Activated naive CD4-positive, alpha-beta T cell treated with anti-CD3 and anti-CD28 coated beads, Interleukin-2, amount 10 ng/mL, durations not matched to agents 7 days and 5 days (primary cell): ENCODE measurements at places on chromosomes 3 and 15.

DNA sequence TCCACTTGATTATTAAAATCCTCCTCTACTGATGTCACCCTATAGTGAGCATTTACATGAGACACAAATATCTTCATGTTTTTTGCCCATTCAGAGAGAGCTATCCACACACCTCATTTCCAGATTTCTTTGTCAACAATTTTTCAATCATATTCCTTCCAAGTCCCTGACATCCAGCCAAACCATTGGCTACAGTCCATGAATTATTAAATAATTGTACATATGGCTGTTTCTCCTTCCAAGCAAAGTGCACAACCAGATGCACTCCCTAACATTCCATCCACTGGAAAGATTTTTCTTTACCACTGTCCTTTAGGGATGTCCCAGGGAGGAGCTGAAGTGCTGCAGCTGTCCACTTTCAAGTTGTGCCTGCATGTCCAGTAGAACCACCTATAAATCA lies 328.0 kb upstream of the MDFIC2 start:
- no peak overlapping the region for H3K4me3 ChIP-seq
- H3K27me3 ChIP-seq = no peaks in the 10 kb centered on the region
- H3K4me1 ChIP-seq = no peaks in the 10 kb centered on the region

DNA sequence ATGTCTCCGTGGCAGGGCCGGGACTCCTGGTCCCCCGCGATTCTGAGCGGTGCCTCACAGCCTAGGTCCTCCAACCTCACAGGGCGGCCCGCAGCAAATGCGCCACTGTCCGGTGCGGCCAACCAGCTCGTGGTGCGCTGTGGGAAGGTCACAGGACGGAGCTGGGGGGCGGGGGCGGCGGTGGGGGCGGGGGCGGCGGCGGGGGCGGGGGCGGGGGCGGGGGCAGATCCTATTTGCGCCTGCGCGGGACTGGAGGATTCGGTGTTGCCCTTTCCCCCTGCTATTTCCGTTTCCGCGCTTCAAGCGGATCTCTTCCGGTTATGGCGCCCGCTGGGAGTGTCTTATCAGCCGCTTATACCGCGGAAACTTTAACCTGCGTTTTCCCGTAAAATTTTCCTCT lies 106.7 kb upstream of the SNRPN start:
- H3K4me3 ChIP-seq = no peak overlapping the region
- peaks cover 2% of the 10 kb centered on the region for H3K36me3 ChIP-seq
- peak; percentile 26 for DNase-seq

- H3K4me3 ChIP-seq = no peak overlapping the region
- H3K4me1 ChIP-seq = no peaks in the 10 kb centered on the region
- H3K27ac ChIP-seq = no peak overlapping the region
- peaks cover 10% of the 10 kb centered on the region for H3K27me3 ChIP-seq
- DNase-seq = no peak
Observed at GRCh38 chr3:160114355-160114995, 110.7 kb upstream of the C3orf80 start.

GRCh38 chr3:117898722-117899522 lies 1135.7 kb downstream of the IGSF11 start:
- no peaks in the 10 kb centered on the region for H3K4me1 ChIP-seq
- no peaks in the 10 kb centered on the region for H3K36me3 ChIP-seq
- H3K27me3 ChIP-seq = no peaks in the 10 kb centered on the region
- no peak overlapping the region for H3K27ac ChIP-seq

DNA sequence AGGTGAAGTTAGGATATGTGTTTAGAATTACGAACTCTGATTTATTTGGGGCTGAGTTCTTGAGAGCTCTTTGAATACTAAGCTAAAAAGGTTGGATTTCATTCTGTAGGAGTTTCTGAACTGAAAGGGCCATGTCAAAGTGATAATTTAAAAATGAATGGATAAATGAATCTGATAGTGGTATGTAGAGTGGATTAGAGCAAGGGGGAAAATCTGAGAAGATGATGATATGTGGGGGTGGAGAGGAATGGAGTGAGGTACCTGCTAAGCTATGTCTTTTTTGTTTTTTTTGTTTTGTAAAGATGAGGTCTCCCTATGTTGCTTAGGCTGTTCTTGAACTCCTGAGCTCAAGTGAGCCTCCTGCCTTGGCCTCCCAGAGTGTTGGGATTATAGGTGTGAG lies 44.6 kb upstream of the SLC22A13 start:
- H3K4me1 ChIP-seq = no peaks in the 10 kb centered on the region
- H3K27ac ChIP-seq = no peak overlapping the region
- DNase-seq = no peak
- no peak overlapping the region for H3K4me3 ChIP-seq
- H3K27me3 ChIP-seq = no peaks in the 10 kb centered on the region

GRCh38 chr3:178075344-178075743 lies 460.9 kb upstream of the KCNMB2 start:
- H3K4me3 ChIP-seq = no peak overlapping the region
- H3K36me3 ChIP-seq = no peaks in the 10 kb centered on the region
- peaks cover 6% of the 10 kb centered on the region for H3K4me1 ChIP-seq
- no peaks in the 10 kb centered on the region for H3K27me3 ChIP-seq
- no peak overlapping the region for H3K27ac ChIP-seq

GRCh38 chr15:78200276-78200930 lies 34.0 kb downstream of the ACSBG1 start:
- no peaks in the 10 kb centered on the region for H3K36me3 ChIP-seq
- H3K27me3 ChIP-seq = peaks cover 52% of the 10 kb centered on the region
- no peak for DNase-seq
- H3K4me1 ChIP-seq = no peaks in the 10 kb centered on the region
- H3K27ac ChIP-seq = no peak overlapping the region
- H3K4me3 ChIP-seq = no peak overlapping the region

DNA sequence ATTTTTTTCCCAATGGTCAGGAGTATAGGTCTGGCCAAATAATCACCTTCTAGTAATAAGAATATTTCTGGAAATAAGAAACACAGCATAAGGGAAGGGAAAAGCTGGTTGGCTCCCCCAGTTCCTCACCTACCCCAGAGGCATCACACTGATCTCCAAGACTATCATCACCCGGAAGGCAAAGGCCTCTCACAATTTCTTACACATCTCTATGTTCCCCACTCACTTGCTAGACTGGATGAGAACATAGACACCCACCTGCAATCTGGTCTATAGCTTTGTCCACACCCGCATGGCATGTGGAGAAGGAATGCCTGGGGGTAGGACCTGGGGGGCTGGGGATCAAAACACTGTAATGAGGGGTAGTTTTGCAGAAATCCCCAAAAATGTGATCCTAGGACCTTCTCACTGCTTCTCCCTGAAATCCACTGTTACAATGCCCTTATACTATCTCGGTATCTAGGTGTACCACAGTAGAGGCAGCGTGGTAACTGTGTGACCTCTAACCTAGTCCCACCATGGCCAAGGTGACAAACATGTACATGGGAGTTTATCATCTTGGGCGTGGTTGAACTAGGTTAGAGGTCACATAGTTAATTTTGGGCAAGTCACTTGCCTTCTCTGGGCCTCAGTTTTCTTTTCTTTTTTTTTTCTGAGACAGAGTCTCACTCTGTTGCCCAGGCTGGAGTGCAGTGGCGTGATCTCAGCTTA lies 29.5 kb upstream of the NRROS start:
- H3K36me3 ChIP-seq = peaks cover 3% of the 10 kb centered on the region
- DNase-seq = no peak
- peaks cover 13% of the 10 kb centered on the region for H3K27me3 ChIP-seq
- H3K27ac ChIP-seq = peak overlapping the region; percentile 89
- peak overlapping the region; percentile 45 for H3K4me3 ChIP-seq

GRCh38 chr3:183896184-183896583 lies 11.5 kb upstream of the PARL start:
- DNase-seq = no peak
- H3K4me3 ChIP-seq = no peak overlapping the region
- H3K4me1 ChIP-seq = no peaks in the 10 kb centered on the region
- H3K27ac ChIP-seq = no peak overlapping the region
- H3K27me3 ChIP-seq = peaks cover 34% of the 10 kb centered on the region

DNA sequence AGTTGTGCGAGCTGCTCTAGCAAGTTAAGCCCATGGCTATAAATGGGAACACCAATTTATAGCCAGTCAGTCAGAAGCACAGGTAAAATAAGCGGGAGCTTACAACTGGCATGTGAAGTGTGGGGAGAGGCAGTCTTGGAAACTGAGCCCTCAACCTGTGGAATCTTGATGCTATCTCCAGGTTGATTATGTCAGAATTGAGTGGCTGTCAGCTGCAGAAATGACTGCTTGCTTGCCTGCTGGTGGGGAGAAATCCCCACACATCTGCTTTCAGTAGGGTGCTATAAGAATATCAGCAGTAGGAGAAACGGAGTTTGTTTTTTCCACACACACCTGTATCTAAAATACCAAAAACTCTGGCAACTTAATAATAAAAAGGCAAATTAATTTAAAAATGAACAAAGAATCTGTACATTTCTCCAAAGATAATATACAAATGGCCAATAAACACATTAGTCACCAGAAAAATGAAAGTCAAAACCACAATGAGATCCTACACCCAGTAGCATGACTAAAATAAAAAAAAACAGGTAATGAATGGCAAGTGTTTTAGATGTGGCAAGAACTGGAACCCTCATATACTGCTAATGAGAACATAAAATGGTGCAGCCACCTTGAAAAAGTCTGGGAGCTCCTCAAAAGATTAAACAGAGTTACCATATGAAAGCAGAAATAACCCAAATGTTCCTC lies 26.0 kb upstream of the MAP4 start:
- DNase-seq = no peak
- peaks cover 11% of the 10 kb centered on the region for H3K4me1 ChIP-seq
- H3K4me3 ChIP-seq = no peak overlapping the region
- H3K27me3 ChIP-seq = no peaks in the 10 kb centered on the region
- H3K36me3 ChIP-seq = peaks cover 7% of the 10 kb centered on the region

GRCh38 chr15:91224755-91225380 lies 124.8 kb downstream of the SV2B start:
- H3K27ac ChIP-seq = no peak overlapping the region
- H3K36me3 ChIP-seq = no peaks in the 10 kb centered on the region
- no peak for DNase-seq
- H3K27me3 ChIP-seq = peaks cover 35% of the 10 kb centered on the region

DNA sequence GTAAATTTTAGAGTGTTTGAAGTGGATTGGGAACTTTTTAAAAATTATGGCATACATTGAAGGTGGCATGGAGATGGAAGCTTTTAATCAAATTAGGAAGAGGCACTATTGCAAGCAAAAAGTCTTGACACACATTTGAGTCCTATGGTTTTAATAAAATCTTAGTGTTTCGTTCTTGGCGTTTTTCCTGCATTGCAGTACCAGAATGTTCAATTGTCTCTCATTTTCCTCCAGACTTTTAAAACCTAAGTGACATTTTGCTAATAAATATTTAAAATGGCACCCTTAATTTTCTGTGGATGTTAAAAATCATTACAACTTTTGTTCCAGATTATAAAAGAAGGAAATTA lies 2.2 kb downstream of the TGFBR2 start:
- H3K36me3 ChIP-seq = peaks cover 40% of the 10 kb centered on the region
- peak overlapping the region; percentile 87 for H3K27ac ChIP-seq
- peaks cover 67% of the 10 kb centered on the region for H3K4me1 ChIP-seq
- no peak for DNase-seq
- H3K27me3 ChIP-seq = no peaks in the 10 kb centered on the region

DNA sequence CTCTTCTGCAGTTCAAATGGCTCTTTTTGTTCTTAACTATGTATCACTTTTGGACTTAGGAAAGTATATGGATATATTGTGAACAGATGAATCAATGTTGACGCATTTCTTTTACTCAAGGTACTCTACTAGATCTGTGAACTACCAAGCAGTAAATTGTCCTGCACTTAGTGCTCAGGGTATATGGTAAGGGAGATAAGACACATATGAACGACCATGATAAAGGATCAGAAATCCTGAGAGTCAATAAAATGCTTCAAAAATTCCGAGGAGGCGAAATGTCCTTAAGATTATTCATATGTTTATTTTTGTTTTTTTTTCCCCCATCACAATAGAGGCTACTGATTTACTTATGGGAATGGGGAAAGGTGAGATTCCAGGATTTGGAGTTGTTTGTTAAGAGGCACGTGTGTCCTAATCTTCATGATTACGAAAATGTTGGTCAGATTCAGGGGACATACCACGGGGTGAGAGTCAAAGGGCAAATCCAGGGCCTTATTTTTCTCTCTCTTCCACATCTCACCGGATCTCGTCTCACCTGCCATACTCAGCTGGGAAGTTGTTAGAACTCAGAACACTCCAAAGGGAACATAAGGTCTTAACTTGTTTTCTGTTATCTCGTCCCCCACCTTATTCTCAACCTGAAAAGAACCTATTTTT lies 475.1 kb upstream of the TBL1XR1 start:
- no peak overlapping the region for H3K4me3 ChIP-seq
- H3K27ac ChIP-seq = no peak overlapping the region

DNA sequence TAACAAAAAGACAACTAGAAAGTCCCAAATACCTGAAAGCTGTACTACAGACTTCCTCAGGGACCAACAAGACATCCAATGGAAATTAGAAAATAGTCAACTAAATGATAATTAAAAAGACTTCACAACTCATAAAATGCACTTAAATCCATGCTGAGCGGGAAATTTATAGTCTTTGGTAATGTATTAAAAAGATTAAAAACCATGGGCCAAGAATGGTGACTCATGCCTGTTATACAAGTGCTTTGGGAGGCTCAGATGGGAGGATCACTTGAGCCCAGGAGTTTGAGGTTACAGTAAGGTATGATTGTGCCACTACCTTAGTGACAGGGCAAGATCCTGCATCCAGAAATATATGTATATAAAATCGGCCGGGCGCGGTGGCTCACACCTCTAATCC lies 45.0 kb downstream of the CPEB1 start:
- H3K36me3 ChIP-seq = no peaks in the 10 kb centered on the region
- H3K4me1 ChIP-seq = no peaks in the 10 kb centered on the region
- no peak for DNase-seq
- peaks cover 8% of the 10 kb centered on the region for H3K27me3 ChIP-seq
- H3K4me3 ChIP-seq = no peak overlapping the region
- H3K27ac ChIP-seq = no peak overlapping the region

- H3K27me3 ChIP-seq = no peaks in the 10 kb centered on the region
- no peak overlapping the region for H3K27ac ChIP-seq
- no peak for DNase-seq
- peaks cover 2% of the 10 kb centered on the region for H3K4me1 ChIP-seq
- H3K4me3 ChIP-seq = no peak overlapping the region
Observed at GRCh38 chr15:73573572-73573971, 59.6 kb downstream of the NPTN start.

- H3K36me3 ChIP-seq = no peaks in the 10 kb centered on the region
- H3K4me1 ChIP-seq = no peaks in the 10 kb centered on the region
- DNase-seq = no peak
- no peak overlapping the region for H3K27ac ChIP-seq
Observed at GRCh38 chr15:33311312-33311971, 675 bp downstream of the RYR3 start.

- no peak overlapping the region for H3K27ac ChIP-seq
- H3K27me3 ChIP-seq = peaks cover 4% of the 10 kb centered on the region
- DNase-seq = no peak
- no peak overlapping the region for H3K4me3 ChIP-seq
- no peaks in the 10 kb centered on the region for H3K4me1 ChIP-seq
- no peaks in the 10 kb centered on the region for H3K36me3 ChIP-seq
Observed at GRCh38 chr15:32675466-32675865, 34.0 kb downstream of the SCG5 start.

GRCh38 chr3:192902549-192902948 lies 15.1 kb downstream of the MB21D2 start:
- H3K4me1 ChIP-seq = peaks cover 67% of the 10 kb centered on the region
- no peak overlapping the region for H3K27ac ChIP-seq
- peaks cover 41% of the 10 kb centered on the region for H3K36me3 ChIP-seq
- no peak for DNase-seq
- H3K4me3 ChIP-seq = no peak overlapping the region
- H3K27me3 ChIP-seq = peaks cover 4% of the 10 kb centered on the region

- H3K27ac ChIP-seq = no peak overlapping the region
- H3K27me3 ChIP-seq = no peaks in the 10 kb centered on the region
- no peak overlapping the region for H3K4me3 ChIP-seq
- H3K4me1 ChIP-seq = no peaks in the 10 kb centered on the region
- no peak for DNase-seq
Observed at GRCh38 chr3:96843505-96844203, 29.3 kb downstream of the EPHA6 start.
